ENCODE measurements at places on chromosomes 1 and 21.

GRCh38 chr1:184563308-184563707 lies 176.5 kb downstream of the C1orf21 start:
- DNase-seq = no peak

DNA sequence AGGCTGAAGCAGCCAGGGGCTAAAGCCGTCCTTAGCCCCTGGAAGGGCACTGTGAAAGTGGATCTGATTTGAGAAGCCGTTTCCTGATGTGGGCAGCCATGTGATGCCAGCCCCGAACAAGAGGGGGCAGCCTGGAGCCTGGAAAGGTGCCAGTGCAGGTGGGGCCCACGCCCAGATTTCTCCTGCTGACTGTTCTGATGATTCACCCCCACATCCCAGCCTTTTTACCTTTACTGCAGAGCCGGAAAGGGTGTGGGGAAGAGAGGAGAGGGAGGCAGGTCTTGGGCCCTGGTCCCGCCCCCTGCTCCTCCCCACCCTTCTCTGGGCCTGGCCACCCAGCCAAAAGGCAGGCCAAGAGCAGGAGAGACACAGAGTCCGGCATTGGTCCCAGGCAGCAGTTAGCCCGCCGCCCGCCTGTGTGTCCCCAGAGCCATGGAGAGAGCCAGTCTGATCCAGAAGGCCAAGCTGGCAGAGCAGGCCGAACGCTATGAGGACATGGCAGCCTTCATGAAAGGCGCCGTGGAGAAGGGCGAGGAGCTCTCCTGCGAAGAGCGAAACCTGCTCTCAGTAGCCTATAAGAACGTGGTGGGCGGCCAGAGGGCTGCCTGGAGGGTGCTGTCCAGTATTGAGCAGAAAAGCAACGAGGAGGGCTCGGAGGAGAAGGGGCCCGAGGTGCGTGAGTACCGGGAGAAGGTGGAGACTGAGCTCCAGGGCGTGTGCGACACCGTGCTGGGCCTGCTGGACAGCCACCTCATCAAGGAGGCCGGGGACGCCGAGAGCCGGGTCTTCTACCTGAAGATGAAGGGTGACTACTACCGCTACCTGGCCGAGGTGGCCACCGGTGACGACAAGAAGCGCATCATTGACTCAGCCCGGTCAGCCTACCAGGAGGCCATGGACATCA lies at the start of gene SFN:
Gene SFN, plus strand, starts transcription at position 369 of the 904 bp plus-strand sequence. Its CDS starts 64 bp downstream, at position 433.
- DNase-seq = peak; percentile 80

DNA sequence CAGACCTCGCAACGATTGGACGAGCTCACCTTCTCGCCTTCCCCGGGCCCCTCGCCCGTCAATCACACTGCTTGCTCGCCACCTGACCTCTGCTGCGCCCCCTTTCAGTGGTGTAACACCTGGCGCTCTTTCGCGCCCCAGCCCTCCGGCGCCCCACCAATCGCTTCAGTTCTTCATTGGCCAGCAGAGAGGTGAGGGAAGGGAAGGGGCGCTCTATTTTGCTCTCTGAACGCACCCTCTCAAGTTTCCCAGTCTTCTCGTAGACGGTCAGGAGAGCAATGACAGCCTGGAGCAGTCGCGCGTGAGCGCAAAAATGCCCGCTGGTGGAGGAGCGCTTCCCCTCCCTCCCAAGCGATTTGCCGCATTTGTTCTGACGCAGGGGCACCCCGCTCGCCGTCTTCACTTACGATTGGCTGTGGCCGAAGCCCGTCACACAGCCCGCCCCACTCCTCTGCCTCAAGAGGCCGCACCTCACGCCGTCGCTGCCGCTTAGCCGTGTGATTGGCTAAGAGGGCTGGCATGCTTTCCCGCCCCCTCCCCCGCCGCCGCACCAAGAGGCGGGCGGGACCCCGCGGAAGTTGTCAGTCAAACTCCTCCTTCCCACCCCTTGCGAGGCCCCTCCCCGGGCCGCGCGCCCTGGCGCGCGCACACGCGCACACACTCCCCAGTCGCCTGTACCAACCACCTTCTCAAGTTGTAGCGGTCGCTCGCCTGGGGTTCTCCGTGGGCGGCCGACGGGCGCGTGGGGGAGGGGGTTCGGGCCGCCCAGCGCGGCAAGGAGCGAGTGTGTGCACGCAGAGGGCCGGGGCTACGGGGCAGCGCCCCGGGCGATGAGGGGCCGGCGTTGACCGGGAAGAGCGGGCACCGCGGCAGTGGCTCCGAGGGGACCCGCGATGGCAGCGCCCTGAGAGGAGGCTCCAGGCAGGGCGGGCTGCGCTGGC lies at the start of gene PPP2R5A:
Gene PPP2R5A, plus strand, starts transcription at position 667 of the 941 bp plus-strand sequence. CDS start 701 bp downstream, outside the sequence.
- peak; percentile 99 for DNase-seq

DNA sequence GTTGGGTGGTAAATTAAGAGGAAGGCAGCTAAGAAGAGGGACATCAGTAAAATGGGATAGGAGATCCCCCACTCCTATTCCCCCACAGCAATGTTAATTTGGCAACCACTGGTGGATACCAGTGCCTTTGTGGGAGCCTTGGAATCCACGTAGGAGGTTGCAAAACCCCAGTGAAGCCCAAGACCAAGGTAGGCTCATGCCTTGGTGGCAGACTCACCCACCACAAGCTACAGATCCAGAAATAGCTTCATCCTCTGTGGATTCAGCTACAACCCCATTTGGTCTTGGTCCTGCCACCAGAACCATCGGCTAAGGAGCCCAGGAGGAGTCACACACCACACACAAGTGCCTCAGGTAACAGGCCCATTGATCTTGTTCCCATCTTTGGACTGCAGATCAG lies 21.0 kb downstream of the VTCN1 start:
- no peak for DNase-seq

GRCh38 chr21:30962013-30962412 lies 76.3 kb downstream of the KRTAP19-8 start:
- no peak for DNase-seq

DNA sequence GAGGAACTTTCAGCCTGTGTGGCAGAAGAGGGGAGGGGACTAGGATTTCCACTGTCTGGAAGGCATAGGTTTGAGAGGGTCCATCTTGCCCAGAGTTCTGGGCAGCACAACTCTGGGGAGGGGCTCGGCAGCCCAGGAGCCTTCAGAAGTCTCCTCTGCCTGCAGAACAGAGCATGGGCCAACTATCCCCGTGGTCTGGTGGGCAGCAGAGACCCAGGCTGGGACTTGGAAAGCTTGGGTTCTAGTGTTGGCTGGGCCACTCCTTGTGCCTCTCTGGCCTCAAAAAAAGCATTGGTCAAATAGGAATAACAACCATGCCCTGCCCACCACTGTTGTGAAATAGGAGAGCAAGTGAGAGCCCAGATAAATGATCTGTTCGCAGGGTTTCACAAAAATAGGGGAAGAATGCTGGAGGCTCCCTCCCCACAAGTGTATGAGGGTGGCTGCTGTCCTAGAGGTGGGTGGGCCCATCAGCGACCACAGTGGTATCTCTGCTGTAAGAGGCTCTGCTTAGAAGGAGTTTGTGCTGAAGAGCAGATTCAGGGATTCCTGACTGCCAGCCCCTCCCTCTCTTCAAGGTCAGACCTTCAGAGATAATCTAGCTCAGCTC lies 8.9 kb downstream of the EPHA10 start:
- no peak for DNase-seq

- DNase-seq = no peak
Measured at GRCh38 chr1:227424953-227425352, 106.7 kb upstream of the CDC42BPA start.

DNA sequence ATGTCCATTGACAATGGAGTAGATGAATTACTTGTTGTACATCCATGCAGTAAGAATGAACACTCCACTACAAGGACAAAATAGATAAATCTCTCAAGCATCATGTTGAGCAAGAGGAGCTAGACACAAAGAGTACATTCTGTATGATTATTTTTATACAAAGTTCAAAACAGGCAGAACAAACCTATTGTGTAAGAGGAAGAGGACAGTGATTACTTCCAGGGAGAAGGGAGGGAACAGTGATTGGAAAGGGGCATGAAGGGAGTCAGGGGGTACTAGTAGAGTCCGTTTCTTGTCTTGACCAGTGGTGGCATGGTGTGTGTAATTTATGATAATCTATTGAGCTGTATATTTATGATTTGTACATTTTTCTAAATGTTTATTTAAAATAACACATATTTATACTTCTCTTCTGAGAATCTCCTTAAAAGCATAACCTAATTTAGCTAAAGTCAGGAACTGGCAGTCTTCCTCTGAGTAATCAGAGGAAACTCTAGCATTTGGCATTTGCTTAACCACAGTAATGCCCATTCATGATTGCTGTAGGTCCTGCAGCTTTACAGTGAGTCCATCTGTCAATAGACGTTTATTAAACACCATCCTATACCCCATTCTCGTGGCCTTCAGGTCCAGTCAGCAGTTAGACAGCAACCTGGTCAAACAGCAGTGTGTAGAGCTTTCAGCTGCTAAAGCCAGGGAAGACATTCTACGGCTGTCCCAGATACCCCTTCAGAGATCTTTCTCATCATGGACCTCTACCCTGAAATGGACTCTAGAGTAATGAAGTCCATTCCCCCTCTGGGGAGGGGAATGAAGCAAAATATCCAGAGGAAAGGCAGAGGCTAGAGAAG lies 114.1 kb upstream of the GALNT2 start:
- no peak for DNase-seq

GRCh38 chr1:18151436-18152122 lies 44.0 kb downstream of the IGSF21 start:
- no peak for DNase-seq

GRCh38 chr21:15210235-15210678 lies 145.5 kb upstream of the NRIP1 start:
- no peak for DNase-seq

DNA sequence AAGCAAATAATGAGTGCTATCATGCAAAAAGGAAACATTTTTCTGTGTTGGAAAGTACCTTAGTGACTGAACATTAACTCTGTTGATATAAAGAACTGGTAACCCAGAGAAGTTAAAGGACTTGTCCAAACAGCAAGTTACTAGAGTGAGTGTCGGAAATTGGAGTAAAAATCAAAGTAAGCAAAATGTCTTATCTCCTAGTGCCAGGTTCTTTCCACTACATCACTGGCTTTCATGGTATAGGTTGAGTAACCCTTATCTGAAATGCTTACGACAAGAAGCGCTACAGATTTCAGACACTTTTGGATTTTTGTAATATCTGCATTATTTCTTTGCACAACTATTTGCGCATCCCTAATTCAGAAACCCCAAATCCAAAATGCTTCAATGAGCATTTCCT lies 16.4 kb upstream of the RABIF start:
- DNase-seq = no peak

- DNase-seq = peak; percentile 15
Measured at GRCh38 chr1:38578271-38578951, 281.2 kb downstream of the RRAGC start.

DNA sequence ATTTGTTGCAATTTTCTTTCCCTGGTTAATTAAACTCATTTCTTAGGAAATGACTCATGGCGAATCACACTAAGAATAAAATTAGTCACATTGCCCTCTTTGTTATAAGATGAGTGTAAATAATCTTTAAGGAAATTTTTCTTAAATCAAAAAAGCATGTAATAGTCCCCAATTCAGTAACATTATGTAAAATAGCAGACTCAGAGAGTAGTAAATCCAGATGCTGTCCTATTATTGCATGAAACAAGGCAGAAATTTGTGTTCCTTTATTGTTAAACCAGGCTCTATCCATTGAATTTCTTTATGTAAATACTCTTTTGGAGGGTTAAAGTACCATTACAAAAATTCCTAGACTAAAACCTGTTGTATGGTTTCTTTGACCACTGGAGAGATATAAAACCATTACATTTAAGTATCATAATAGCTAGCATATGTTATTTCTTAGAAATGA lies 154.5 kb upstream of the C1orf87 start:
- no peak for DNase-seq
